HT-29 (cell line): ENCODE measurements at places on chromosomes 5 and 9.

GRCh38 chr5:134224888-134225779 is 739 bp downstream of the PPP2CA start:
- DNase-seq = peak; percentile 66

GRCh38 chr5:158487664-158488063 is 612.1 kb downstream of the EBF1 start:
- no peak for DNase-seq

DNA sequence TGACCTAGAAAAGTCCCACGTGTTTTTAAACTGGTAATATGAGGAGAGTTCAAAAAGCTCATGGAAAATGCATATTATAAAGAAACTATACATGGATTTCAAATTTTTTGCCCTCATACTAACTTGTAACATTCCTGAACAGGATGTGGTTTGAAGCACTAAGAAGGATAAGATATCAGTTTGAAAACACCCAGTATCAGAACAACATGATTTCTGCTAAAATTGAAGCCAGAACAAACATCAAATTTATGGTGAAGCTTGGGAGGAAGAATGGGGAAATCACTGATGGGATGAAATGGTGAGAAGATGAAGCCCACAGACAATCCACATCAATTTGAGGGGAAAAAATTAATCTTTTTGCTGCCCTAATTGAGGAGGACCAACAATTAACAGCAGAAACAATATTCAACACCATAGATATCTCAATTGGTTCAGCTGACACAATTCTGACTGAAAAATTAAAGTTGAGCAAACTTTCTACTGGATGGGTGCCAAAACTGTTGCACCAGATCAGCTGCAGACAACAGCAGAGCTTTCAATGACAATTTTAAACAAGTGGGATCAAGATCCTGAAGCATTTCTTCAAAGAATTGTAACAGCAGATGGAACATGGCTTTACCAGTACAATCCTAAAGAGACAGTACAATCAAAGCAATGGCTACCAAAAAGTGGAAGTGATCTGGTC is 113.2 kb upstream of the SNX2 start:
- no peak for DNase-seq

DNA sequence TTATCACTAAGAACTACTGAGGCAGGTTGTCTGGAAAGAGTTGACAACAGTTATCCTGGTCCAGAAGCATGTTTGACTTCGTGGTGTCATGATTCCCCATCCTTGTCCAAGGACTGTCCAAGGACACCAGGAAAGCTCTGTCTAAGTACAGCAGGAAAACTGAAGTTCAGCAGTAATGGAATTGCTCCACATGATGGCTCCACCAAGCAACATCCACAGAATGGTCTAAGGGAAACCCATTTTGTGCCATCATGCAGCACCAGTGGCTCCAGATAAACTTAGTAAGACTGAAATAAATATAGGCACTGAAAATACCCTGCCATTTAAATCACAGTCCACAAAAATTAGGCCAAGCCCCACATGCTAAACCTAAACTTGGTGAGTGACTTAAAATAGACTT is 192.8 kb downstream of the CDH18 start:
- DNase-seq = peak; percentile 57

DNA sequence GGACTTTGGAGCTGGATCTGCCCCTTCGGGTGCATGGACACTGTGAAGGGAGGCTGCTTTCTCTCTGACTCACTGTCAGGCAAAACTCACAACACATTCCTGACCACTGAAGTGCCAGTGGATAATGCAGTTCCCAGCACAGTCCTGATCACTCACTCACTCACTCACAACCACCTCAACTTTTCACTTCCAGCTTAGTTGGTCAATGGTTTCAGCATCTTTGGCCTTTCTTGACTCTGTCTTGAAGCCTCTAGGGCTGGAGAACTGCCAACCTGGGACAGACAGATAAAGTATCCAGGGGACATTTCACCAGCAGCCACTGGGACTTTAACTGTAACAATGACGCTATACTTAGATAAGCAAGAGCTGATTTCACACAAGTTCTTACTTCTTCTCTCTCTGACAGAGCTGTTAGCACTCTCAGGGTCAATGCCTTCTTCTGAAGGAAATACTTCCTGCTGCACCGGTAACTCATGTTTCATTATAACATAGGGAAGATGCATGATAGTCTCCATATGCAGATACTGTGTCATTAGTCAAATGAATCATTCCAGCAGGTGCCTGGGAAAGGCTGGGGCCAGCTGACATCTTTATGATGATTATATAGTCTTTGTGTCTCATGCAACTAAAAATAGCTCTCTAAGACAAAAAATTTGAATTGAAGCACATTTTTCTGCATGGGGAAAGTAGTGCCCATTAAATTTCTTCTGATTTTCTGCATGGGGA is 499.0 kb downstream of the SEMA5A start:
- no peak for DNase-seq

- peak; percentile 94 for DNase-seq
Measured at GRCh38 chr5:177071666-177072385, 14.9 kb upstream of the FGFR4 start.

- DNase-seq = no peak
Measured at GRCh38 chr5:62640446-62640845, 61.8 kb downstream of the LRRC70 start.
